Spinal cord (tissue), 10 donors: ENCODE measurements at places on chromosomes 11 and 22. TPM values are rescaled to one million over a fixed set of nuclear protein-coding genes. Genes with fewer than 3 reads are reported as not detected.

GRCh38 chr22:27750584-27751265, 50.8 kb downstream of the MN1 start:
- DNase-seq, result no peak
- peak overlapping the region; percentile 72 for H3K27ac ChIP-seq
- no peak overlapping the region for H3K4me3 ChIP-seq
- peaks cover 9% of the 10 kb centered on the region for H3K27me3 ChIP-seq
- H3K36me3 ChIP-seq, result peaks cover 18% of the 10 kb centered on the region

DNA sequence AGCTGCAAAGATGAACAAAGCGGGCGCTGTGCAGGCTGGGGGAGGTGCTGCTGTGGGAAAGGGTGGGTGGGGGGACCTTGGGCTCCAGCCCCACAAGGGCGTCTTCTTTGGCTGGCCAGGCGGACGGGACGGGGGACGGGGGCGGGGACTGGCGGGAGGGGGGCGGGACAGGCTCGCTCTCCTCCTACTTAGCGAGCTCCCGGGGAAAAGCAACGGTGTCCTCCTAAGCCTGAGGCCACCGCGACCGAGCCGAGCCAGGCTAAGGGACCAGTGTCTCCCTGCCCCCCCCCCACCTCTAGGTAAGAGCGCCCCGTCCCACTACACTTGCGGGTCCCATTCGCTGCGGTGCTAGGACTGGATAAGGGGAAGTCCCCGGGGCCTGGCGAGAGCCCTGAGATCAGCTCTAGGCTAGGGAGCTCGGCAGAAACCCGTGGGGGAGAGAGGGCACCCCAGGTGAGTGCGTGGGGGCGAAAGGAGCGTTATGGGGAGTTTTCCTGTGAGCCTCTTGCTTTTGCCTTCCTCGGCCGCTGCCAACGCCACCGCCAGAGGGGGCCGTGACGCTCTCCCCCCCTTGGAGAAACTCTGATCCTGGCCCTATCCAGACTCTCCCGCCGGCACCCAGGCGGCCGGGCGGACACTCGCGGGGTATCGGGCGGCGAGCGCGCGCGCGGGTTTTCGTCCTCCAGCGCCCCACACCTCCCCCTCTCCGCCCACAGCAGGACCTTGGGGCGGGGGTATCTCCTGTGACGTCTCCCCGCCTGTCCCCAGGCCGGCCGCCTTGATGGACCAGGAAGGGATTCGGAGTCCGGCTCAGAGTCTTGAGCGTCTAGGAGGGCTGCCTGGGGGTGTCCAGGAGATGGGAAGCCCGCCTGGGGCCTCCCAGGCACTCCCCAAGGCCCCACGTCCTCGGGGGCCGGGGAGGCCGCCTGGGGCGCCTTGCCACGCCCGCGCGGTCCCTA, at the start of gene PHLDB1:
Gene PHLDB1, plus strand, starts transcription at position 215 of the 959 bp plus-strand sequence. CDS start 6,222 bp downstream, outside the sequence.
- H3K4me1 ChIP-seq, result peaks cover 69% of the 10 kb centered on the region
- peak within 1 kb of the TSS; percentile 83 for H3K4me3 ChIP-seq
- H3K27me3 ChIP-seq, result peaks cover 9% of the 10 kb centered on the region
- peak; percentile 78 for DNase-seq
- H3K36me3 ChIP-seq, result peaks cover 13% of the 10 kb centered on the region
- H3K27ac ChIP-seq, result peak within 1 kb of the TSS; percentile 96

- DNase-seq, result no peak
- H3K4me1 ChIP-seq, result peaks cover 4% of the 10 kb centered on the region
- H3K36me3 ChIP-seq, result no peaks in the 10 kb centered on the region
- H3K4me3 ChIP-seq, result no peak overlapping the region
Measured at GRCh38 chr11:128653801-128654231, 40.1 kb upstream of the FLI1 start.

GRCh38 chr11:134888821-134889220, 476.8 kb upstream of the B3GAT1 start:
- no peak overlapping the region for H3K27ac ChIP-seq
- no peaks in the 10 kb centered on the region for H3K36me3 ChIP-seq
- DNase-seq, result no peak
- no peaks in the 10 kb centered on the region for H3K4me1 ChIP-seq

The CRYBB1 gene
- total RNA-seq, result 3.1 TPM
